CD4-positive, CD25-positive, alpha-beta regulatory T cell (primary cell): ENCODE measurements at places on chromosomes 7 and 10. TPM values are rescaled to one million over a fixed set of nuclear protein-coding genes. Genes with fewer than 3 reads are reported as not detected.

The PNLIPRP3 gene
- total RNA-seq: not detected

The SPDYE8 gene
- not detected for total RNA-seq

The GBX1 gene
- total RNA-seq: not detected

The DRGX gene
- total RNA-seq: not detected

The OR2A7 gene
- total RNA-seq: 6.0 TPM

The TMEM273 gene
- total RNA-seq: 7.9 TPM

- no peak for DNase-seq
Measured at GRCh38 chr10:117541405-117541908, 1.1 kb upstream of the EMX2 start.

GRCh38 chr7:114930829-114931655, 9.1 kb downstream of the MDFIC start:
- DNase-seq: no peak

GRCh38 chr7:12328888-12329770, 74.5 kb downstream of the VWDE start:
- DNase-seq: no peak

DNA sequence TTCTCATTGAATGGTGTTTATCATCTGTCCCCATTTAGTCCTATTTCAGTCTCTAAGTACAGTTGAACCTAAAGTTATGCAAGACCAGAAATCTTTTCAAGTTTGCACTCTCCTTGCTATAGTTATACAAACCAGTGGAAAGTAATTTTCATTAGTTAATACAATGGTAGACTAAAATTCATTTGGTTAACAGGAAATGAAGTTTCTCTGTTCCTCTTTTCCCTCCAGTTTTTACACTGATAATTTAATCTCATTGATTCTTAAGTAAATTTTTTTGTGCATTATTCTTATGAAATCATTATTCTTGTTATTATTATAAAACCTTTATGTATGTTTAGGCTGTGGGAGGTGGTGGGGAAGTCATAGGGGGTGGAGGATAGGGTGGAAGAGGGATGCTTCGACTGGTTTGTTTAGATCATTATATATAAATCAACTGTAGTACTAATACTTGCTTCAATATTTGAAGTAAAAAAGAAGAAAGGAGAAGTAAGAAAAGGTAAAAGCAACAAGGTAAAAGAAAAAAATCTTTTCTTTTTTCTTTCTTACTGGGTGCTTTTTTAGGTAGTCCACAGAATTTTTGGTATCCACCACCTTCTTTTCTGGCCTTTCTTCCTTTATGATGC, 104.1 kb downstream of the GPR85 start:
- no peak for DNase-seq

GRCh38 chr10:92328993-92329392, 38.0 kb downstream of the MARCHF5 start:
- DNase-seq: no peak

DNA sequence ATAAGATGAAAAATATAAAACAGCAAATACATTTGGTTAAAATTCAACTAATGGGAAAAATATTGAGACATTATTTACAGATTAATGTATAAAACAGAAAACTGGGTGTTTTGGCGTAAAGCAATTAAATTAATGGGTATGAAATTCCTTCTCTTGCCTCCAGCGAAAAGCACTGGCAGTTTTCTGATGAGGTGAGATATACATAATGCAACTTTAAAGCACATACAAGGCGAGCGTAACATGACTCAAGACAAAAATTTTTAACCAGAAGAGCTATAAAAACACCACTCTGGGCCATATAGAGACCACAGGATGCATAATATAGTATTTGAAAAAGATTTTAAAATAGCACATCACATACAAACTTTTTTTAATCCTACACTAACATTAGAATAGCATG, 120.6 kb downstream of the ODAD2 start:
- no peak for DNase-seq

DNA sequence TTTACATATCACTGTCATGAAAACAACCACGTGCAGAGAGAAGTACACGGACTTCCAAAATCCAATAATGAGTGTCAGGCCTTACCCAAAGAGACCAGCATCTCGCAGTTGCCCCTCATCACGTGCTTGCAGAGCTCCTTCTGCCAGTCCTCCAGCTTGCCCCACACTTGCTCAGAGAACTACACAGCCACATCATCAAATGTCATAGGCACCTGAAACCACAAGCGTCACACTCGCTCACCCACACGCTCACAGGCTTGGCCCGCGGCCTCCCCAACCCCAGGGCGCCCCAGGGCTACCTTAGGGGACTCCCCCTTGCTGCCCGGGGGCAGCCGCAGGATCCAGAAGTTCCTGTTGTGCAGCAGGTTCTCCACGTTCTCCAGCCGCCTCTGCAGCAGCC, 123.4 kb upstream of the ZNF746 start:
- peak; percentile 78 for DNase-seq

DNA sequence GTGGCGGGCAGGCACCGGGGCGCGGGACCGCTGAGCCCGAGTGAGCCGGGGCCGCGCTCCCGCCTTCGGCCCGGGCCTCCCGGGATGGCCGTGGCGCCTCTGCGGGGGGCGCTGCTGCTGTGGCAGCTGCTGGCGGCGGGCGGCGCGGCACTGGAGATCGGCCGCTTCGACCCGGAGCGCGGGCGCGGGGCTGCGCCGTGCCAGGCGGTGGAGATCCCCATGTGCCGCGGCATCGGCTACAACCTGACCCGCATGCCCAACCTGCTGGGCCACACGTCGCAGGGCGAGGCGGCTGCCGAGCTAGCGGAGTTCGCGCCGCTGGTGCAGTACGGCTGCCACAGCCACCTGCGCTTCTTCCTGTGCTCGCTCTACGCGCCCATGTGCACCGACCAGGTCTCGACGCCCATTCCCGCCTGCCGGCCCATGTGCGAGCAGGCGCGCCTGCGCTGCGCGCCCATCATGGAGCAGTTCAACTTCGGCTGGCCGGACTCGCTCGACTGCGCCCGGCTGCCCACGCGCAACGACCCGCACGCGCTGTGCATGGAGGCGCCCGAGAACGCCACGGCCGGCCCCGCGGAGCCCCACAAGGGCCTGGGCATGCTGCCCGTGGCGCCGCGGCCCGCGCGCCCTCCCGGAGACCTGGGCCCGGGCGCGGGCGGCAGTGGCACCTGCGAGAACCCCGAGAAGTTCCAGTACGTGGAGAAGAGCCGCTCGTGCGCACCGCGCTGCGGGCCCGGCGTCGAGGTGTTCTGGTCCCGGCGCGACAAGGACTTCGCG, 534 bp downstream of the FZD9 start:
- DNase-seq: no peak

GRCh38 chr10:119399466-119399865, 143.1 kb downstream of the RGS10 start:
- DNase-seq: no peak

- DNase-seq: no peak
Measured at GRCh38 chr7:112523871-112524270, 43.1 kb downstream of the LSMEM1 start.

DNA sequence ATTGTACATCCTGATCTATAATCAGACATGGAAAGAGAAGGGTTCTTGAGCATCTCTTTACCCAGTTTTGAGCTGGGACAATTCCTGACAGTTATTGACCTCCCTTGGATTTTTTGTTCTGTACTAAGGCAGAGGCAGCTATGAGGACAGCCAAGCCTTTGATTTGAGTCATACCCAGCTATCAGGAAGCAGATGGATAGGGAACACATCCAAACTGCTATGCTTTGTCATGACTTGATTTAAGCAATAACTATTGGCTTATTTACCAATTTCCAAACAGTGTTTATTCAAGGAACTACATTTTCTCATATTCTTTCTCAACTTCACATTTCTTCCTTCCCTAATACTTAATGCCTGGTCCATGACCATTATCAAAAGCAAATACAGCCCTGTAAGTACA, 396.4 kb upstream of the STEAP1 start:
- DNase-seq: no peak
